ENCODE measurements at places on chromosomes 1 and 21. TPM values are rescaled to one million over a fixed set of nuclear protein-coding genes. Genes with fewer than 3 reads are reported as not detected.

The RIMKLA gene
- polyA plus RNA-seq = 0.69 TPM

The KMO gene
- polyA plus RNA-seq = 0.53 TPM

The B3GALT2 gene
- 15.7 TPM for polyA plus RNA-seq

The CD53 gene
- 9.6 TPM for polyA plus RNA-seq

The CRNN gene
- polyA plus RNA-seq = not detected

The S100A11 gene
- 281 TPM for polyA plus RNA-seq

The CITED4 gene
- polyA plus RNA-seq = 2.7 TPM

The CYYR1 gene
- 19.3 TPM for polyA plus RNA-seq

The OR6K3 gene
- not detected for polyA plus RNA-seq

The NRIP1 gene
- polyA plus RNA-seq = 44.5 TPM

The EDARADD gene
- 0.31 TPM for polyA plus RNA-seq

The SPRR2F gene
- not detected for polyA plus RNA-seq

The CFAP107 gene
- 1.9 TPM for polyA plus RNA-seq

The NCAM2 gene
- 3.5 TPM for polyA plus RNA-seq

The KCNH1 gene
- 0.51 TPM for polyA plus RNA-seq

The UMODL1 gene
- polyA plus RNA-seq = not detected

The SPRR1B gene
- not detected for polyA plus RNA-seq

The CGN gene
- 0.64 TPM for polyA plus RNA-seq

The KCNT2 gene
- polyA plus RNA-seq = 6.3 TPM

The PM20D1 gene
- polyA plus RNA-seq = 0.09 TPM

The TDRD5 gene
- not detected for polyA plus RNA-seq

Data from muscle of leg (tissue), 16 donors.